ENCODE measurements at places on chromosomes 7 and 10.

DNA sequence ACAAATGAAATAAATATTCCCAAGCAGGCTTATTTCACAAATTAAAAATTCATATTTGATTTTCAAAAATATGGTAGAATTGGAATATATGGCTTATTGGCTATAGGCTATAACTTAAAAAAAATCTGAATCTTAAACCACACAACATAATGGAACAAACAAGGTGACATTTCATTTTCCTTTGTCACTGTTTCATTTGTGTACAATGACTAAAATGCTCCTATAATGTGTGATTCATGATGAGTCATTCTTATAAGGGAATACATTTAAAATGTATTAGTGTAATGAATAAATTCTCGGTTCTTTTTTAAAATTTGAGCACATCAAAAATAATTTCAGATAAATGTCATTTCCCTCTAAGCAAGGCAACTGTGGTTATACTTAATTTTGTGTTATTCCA, 148.0 kb upstream of the ANK3 start:
- DNase-seq, result no peak

DNA sequence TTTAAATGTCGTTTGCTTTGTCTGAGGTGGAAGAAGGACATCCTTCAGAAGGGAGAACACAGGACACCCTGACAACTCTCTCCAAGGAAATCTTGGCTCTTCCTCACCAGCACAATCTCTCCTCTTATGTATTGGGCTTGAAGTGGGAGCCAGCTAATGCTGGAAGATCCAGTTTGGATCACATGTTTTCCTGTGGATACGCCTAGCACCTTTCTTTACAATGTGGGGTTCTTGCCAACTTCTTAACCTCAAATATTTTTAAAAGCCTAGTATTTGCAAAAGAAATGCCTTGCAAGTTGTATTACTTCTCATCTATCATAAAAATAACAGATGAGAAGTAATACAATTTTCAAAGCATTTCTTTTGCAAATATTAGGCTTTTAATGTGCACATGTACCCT, 76.4 kb downstream of the FRMD4A start:
- DNase-seq, result no peak

- DNase-seq, result no peak
Measured at GRCh38 chr7:90262438-90262837, 17.5 kb downstream of the CFAP69 start.

GRCh38 chr7:66687186-66687585, 53.3 kb upstream of the RABGEF1 start:
- DNase-seq, result peak; percentile 23

DNA sequence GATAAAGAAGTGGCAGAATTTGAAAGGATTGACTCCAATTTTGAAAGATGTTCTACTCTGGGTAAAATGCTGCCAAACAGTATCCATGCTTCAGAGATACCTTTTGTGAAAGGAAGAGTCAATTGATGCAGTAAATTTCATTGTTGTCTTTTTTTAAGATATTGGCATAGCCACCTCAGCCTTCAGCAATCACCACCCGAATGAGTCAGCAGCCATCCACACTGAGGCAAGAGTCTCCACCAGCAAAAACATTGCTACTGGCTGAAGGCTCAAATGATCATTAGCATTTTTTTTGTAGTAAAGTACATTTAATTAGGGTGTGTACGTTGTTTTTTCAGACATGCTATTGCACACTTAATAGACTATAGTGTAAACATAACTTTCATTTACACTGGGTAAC, 31.7 kb upstream of the CYP26C1 start:
- DNase-seq, result peak; percentile 59

DNA sequence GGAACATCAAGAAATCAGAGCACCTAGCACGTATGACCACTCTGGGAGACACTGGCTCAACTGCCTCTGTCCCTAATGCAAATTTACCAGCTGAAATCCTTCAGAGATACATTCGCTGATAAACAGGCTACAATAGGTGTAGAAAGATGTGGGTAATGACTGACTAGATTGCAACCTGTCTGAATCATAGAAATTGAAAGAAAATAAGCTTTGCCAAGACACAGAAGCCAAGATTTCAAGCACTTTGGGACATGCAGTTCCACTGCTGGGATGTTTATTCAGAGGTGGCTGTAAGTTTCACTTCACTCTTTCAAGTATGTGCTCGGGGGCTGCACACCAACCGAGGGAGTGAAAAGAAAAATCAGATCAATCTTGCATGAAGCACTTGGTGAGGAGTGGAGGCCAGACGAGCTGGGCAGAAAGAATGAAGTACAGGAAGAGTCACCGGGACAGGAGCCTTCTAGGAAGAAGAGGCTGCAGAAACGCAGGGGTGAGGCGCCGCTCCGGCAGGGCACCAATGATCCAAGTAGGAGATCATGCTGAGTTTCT, 276.7 kb downstream of the PARD3 start:
- DNase-seq, result no peak

DNA sequence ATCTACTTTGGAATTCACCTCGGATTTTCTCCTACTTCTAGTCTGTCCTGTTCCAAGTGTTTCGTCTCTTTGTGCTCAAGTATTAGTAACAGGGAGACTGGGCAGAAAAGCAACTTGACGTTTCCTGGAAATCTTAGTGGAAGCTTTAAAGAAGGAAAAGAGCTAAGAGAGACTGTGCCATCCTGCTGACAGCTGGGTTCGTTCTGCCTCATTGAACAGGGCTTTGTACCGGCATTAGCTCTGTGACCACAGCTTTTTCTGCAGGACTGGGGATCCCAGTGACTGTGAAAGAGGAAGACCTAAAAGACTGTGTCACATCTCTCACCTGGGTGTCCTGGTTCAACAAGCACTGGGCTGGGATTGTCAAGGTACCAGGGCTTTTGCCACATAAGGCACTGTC, 70.8 kb upstream of the CDCA7L start:
- DNase-seq, result no peak

DNA sequence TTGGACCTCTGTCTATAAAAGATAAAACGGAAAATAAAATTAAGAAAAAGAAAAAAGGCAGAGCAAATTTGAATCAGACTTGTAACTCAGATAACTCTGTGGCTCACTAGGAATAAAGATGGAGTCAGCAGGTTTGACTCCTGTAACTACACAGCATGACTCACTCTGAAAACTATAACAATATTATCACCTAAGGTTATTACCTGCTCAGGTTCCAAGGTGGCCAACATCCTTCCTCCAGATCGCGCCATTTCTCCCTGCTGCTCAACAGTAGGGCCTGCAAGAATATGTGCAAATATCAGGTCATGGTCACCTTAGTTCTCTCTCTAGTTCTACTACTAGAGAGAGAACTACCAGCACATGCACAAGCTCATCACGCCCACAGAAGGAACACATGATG, 30.0 kb downstream of the ALDH18A1 start:
- DNase-seq, result no peak

DNA sequence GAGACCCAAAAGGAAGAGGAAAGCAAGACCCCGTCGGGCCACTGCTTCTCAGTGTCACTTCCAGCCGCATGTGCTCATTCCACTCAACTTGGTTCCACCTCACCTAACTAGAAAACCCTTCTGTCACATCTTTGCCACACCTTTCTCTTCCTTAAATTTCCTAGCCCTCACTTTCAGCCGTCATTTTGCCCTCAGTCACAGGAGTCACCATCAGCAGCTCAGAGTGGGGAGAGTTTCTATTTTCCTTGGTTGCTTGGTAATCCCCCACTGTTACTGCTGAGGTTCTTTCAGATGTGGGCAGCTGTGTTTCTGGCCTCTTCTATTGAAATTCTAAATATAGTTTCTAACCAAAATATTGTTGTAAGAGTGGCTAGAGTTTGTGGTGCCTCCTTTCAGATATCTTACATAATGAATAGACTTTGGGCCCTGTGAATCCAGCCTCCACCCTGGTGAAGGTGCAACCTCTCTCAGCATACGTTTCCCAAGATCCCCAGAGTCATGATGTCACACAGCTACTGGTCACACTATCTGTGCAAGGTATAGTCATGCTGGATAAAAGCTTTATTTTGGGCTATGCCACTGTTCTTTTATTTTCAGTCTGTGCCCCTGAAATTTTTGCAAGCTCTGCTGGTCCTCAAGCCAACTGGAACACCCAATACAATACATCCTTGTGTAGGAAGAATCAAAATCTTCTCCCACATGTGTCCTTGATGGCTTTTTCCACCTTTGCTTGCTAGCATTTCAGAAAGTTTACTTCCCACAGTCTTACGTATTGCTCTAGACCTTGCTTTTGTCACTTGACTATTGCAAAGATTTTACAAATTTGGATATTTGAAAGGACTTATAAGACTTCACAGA, 9.2 kb downstream of the AGBL3 start:
- no peak for DNase-seq

DNA sequence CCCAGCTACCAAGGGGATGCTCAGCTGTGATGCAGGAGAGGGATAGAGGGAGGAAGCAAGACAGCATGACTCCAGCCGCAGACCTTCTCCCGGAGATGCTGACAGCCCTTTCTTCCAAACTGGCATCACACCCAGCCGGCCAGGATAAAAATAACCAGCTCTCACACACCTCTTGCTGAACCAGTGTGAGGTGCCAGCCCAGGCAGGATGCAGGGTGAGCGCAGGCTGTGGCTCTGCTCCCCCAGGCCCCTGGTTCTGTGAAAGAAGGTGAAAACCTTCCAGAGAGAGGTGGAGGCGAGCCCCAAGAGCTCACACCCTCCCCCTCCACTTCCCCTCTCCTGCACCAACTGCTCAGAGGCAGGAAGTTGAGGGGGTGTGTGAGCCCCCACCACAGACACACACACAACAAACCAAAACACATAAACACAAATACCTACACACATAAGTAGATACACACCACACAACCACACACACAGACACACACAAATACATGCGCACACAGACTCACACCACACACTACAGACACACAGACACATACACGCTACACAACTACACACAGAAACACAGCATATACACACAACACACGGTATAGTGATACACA, 4.0 kb downstream of the GPR15LG start:
- no peak for DNase-seq

DNA sequence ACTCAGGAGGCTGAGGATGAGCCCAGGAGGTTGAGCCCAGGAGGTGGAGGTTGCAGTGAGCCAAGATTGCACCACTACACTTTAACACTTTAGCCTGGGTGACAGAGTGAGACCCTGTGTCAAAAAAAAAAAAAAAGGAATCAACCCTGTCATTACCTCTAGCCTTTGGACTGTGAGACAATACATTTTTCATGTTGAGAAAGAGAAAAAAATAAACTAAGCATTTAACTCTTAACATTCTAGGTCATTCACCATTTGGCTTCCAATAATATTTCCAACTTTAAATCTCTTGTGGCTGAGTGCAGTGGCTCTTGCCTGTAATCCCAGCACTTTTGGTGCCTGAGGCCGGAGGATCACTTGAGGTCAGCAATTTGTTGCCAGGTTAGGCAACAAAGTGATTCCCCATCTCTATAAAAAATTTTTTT, 41.9 kb upstream of the TPST1 start:
- DNase-seq, result no peak

DNA sequence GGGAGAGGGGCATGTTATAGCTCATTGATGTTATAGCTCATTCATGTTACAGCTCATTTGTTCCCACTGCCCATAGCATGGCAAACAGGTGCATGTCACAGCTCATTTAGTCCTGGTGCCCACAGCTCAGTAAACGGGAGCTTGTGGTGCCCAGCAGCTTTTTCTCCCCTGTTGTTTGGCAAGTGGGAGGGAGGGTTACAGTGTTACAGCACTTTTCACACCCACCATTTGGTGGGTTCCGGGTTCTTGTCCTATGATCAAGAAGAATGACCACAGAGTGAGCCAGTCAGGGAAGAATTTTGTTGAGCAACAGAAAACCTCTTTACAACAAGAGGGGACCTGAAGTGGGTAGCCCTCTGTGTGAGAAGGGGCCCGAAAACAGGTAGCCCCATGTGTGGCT, 162.8 kb upstream of the CSTF2T start:
- DNase-seq, result no peak

DNA sequence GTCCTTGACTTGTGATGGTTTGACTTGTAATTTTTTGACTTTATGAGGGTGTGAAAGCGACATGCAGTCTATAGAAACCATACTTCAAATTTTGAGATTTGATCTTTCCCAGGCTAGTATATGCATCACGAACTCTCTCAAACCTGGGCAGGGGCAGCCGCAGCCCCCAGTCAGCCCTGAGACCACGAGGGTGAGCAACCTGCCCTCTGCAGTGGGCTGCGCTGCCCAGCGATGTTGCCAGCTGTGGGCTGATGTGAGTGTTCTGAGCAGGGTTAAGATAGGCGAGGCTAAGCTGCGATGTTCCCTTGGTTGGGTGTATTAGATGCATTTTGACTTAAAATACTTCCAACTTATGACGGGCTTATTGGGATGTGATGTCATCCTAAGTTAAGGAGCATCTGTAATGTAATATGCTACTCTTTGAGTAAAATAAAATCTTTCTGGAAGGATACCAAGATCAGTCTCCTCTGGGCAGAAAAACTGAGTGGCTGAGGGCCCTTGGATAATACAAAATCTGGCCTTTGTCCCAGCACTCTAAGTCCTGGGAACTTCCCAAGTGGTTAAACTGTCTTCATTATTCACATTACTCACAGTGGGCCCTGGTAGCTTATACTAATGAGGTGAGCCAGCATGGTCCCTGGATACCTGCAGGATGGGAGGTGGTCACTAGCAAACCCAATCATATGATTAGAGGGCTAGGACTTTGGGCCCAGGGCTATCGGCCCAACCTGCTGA, 28.4 kb upstream of the CNPY1 start:
- no peak for DNase-seq

GRCh38 chr7:116610210-116610609, 61.8 kb upstream of the MET start:
- no peak for DNase-seq

GRCh38 chr7:124542476-124542875, 223.1 kb downstream of the GPR37 start:
- DNase-seq, result no peak

- DNase-seq, result no peak
Measured at GRCh38 chr7:150384406-150385301, 5.5 kb downstream of the ZNF775 start.

GRCh38 chr10:98636921-98637329, 190.2 kb upstream of the HPS1 start:
- no peak for DNase-seq

DNA sequence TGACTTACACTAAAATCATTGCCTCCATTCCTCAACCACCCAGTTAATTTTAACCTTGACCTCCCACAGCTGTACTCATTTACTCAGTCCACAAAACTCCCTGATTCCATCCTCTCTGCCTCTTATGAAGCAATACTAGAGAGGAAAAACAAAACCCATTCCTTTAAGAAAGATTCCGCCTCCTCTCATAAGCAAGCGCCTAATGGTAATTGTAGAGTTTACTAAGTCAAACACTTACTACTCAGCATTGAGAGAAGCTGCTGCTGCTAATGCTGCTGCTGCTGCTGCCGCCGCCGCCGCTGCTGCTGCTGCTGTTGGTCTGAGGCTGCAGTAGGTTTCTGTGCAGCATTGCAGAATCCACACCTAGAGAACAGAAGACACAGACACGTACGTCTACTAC, 2.1 kb upstream of the ADD3 start:
- DNase-seq, result peak; percentile 27

DNA sequence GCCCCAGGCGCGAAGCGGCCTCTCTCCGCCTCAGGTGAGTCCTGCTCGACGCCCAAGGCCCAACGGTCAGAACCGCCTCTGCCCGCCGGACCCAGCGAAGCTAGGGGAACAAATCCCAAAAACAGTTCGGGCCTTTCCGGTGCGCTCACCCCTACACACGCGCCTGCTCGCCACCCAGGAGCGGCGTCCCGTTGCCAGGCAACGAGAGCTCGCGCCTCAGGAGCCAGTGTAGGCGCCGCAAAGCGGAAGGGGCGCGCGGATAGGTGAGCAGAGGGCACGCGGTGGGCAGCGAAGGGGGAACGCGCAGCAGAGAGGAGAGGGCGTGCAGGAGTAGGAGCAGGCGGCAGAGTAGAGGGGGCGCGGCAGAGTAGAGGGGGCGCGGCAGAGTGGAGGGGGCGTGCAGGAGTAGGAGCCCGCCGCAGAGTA, at the start of the genes DYDC1 and DYDC2:
DYDC1 (minus strand) TSS at position 193 of the 426 bp plus-strand sequence. CDS start 4,154 bp downstream, outside the sequence.
DYDC2 (plus strand) TSS at position 219 of the 426 bp plus-strand sequence. CDS start 5,663 bp downstream, outside the sequence.
- DNase-seq, result peak; percentile 7

GRCh38 chr10:9668411-9668810, 1349.3 kb upstream of the CELF2 start:
- DNase-seq, result no peak

Measured in erythroblast (primary cell).